AG10803 (cell line): ENCODE measurements at places on chromosomes 6 and 20.

DNA sequence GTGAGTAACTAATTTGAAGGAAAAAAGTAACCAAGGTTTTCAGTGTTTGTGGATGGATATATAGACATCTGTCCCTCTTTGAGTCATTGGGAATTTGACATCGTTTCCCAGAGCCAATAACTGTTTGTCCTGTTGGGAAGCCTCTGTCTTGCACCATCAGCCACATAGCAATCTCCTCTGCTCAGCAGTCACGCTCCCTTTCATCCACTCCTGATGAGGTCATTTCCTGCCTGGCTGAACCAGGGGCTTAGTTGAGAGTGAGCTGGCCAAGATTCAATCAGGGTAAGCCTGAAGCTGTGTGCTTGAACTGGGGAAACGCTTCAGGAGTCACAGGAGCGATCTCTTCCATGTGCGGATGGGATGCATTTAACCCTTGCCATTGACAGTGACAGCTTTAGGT lies 121.5 kb upstream of the FOXQ1 start:
- DNase-seq: peak; percentile 95

DNA sequence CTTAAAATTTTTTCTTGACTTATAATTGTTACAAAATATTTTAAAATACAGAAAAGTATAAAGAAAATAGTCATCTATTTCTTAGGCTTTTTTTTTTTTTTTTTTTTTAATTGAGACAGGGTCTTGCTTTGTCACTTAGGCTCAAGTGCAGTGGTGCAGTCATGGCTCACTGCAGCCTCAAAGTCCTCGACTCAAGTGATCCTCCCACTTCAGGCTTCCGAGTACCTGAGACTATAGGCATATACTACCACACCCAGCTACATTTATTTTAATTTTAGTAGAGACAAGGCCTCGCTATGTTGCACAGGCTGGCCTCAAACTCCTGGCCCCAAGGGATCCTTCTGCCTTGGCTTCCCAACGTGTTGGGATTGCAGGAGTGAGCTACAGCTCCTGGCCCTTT lies 5.3 kb upstream of the ACAT2 start:
- no peak for DNase-seq

DNA sequence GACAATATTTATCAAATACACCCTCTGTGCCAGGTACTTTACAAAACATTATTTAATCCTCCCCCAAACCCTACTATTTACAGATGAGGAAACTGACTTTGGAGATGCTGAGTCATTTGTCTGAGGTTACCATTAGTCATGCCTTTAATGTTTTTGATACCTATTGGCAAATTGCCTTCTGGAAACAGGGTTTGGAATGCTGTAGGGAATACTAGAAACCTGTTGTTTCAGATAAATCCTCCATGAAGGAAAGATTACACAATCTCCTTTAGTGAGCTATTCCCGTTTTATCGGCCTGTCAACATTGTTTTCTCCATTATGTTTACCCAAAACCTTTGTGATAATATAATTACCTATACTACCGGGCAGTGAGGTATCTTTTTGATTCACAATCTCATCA lies 93.6 kb upstream of the ADGRF1 start:
- peak; percentile 78 for DNase-seq

- DNase-seq: no peak
Measured at GRCh38 chr6:41470331-41471063, 75.7 kb upstream of the FOXP4 start.

DNA sequence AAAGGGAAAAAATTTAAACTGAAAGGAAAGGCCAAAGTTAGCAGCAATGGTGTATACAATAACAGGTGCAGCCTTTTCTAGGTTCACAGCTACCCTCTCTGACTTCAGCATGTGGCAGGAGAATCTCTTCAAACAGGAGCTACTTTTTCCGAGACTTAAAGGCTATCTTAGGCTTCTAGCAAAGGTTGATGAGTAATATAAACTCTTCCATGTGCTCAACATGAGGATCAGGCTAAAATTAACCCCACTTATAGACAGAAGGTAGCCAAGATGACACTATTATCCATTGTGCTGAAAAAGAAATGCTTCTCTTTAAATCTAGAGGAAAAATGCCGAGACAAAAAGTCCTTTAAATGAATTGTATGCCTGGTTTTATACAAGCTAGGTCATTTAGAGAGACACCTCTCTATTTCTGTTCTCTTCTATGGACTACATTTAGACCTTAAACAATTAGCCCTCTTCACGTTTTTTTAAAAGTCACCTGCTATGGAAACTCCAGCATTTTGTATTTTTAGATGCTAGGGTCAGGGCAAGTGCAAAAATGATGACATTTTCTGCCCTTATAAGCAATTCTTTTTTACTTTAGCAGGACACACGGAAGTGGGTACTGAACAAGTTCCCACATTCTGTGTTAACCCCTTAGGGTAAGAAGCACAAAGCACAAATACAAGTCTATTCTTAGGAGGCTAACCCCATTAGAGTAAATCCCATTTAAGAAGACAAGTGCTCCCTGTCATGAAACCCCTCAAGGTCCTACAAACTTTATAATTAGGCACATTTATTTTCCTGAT lies 216.8 kb upstream of the CITED2 start:
- DNase-seq: no peak

GRCh38 chr20:51856432-51856831 lies 54.1 kb upstream of the SALL4 start:
- no peak for DNase-seq

- no peak for DNase-seq
Measured at GRCh38 chr6:14957355-14958059, 288.4 kb upstream of the JARID2 start.

- DNase-seq: peak; percentile 66
Measured at GRCh38 chr6:42929821-42930360, 611 bp downstream of the CNPY3 start.

DNA sequence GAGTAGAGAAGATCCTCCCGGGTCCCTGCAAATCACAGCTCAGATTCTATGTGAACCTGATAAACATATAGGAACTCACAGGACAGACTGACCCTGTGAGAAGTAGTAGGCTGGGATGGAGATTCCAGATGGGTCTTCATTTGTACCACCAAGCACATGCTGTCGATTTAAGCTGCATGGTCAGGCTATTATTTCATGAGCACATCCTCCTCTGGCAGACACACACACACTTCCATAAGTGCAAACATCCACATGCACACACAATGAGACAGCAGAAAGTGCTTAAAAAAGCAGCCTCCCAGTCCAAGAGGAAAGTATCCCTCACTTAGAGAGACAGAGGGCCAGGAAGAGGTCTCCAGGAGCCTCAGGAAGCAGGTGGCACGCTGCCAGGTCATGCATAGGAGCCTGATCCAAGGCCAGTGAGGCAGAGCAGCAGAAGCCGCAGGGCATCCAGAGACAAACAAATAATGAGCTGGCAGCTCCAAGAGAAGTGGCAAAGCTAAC lies 131.8 kb downstream of the UNC5CL start:
- DNase-seq: peak; percentile 57

DNA sequence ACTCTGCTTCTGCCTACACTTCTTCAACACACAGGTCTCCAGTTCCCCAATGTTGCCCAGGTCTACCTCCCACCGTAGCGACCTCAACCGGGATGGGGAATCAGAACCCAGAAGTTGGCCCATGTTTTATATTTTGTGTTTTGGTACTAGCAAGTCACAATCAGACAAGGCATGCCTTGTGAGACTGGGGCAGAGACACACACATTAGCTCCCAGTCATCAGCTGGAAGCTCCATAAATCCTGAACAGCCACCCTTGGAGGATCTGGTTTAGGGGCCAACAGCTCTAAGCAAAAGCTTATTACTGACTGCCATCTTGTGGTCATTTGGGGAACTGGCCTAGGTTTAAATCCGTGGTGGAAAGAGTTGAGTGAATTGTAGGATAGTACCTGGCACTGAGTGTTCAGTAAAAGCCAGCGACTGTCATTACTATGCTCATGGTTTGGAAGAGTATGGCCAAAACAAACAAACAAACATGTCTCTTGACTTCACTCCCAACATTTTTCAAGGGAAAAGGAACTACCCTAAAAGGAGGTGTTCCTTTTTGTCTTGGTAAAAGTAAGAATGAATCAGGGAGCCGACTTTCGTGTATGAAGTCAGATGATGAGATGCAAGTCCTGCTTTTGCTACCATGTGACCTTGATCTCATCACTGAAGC lies 40.5 kb downstream of the PIM1 start:
- peak; percentile 80 for DNase-seq

DNA sequence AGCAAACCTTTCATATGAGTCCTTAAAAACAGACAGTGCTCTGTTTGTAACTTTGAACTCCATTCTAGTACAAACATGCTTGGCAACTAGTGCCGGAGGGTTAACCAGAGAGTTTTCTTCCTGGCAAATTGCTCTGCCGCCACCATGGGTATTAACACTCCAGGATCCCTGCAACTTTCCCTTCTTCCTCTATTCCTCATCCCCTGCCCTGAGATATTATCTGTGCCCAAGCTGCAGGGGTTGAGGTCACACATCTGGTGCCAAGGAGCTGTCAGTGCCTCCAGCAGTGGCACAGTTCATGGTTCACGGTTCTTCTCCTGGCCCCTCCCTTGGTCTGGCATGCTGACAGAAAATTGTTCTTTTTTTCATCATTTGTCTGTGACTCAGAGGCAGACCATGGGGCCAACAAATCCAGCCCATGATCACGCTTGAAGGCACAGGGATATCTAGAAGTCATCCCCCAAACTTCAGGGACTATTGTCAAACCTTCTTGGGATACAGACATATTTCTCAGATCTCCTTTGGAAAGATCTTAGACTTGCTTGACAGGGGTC lies 77.5 kb downstream of the ATXN1 start:
- peak; percentile 77 for DNase-seq

DNA sequence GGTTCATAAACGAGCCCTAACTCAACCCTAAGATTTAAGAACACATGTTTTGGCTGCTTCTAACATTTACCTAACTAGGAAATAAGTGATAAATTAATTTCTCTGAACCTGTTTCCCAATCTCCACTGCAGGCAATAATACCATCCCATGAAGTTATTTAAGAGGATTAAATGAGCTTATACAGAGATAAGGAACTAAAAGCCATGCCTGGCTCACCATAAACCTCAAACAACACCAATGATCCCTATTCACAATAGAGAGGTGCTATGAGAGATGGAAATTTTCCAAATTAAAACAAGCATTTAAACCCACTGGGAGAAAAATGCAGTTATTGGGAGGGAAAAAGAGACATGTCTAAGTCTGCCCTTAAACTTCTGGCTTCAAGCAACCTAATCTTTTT lies 33.9 kb upstream of the KLHL31 start:
- no peak for DNase-seq

- peak; percentile 80 for DNase-seq
Measured at GRCh38 chr20:41424546-41424945, 57.9 kb upstream of the EMILIN3 start.

DNA sequence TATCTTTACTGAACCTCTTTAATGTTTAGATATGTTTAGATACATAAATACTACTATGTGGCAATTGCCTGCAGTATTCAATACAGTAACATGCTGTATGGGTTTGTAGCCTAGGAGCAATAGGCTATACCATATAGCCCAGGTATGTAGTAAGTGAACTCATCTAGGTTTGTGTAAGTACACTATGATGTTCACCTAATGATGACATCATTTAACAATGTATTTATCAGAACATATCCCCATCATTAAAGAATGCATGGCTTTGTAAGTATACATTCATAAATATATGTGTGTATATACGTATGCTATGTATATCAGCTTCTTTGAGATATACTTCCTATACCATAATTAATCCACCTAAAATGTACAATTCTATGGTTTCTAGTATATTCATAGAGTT lies 631.2 kb upstream of the MAN1A1 start:
- DNase-seq: no peak

DNA sequence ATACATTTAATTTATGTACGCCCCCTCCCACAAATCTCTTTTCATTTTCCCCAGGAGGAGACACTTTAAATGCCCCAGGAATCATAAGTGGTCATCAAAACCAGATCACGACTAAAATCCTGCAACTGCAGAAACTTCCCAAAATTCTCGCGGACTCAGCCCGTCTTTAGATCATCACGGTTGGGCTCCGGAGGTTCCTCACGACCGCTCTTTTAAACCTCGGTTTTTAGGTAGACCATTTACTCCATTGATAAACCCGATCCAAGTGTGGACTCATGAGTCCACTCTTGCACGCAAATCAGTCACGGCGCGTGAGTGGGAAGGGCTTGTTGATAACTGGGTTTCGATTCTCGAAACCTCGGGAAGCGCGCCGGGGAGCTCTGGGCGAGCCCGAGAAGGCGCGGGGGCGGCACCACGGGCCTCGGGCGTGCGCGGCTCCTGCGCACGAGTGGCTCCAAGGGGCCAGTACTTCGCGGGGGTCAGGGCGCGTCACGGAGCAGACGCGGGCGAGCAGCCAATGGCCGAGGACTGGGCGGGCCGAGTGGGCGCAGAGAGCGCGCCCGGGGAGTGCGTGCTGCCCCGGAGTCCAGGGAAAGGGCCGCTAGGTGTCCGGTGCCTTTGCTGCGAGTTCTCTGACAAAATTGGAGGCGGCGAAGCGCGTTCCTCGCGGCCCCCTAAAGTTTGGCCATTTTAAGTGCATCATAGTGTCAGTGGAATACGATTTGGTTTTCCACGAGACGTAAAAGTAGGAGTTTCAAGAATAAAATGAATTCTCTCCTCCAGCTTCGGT lies 635 bp upstream of the TENT5A start:
- DNase-seq: peak; percentile 95

DNA sequence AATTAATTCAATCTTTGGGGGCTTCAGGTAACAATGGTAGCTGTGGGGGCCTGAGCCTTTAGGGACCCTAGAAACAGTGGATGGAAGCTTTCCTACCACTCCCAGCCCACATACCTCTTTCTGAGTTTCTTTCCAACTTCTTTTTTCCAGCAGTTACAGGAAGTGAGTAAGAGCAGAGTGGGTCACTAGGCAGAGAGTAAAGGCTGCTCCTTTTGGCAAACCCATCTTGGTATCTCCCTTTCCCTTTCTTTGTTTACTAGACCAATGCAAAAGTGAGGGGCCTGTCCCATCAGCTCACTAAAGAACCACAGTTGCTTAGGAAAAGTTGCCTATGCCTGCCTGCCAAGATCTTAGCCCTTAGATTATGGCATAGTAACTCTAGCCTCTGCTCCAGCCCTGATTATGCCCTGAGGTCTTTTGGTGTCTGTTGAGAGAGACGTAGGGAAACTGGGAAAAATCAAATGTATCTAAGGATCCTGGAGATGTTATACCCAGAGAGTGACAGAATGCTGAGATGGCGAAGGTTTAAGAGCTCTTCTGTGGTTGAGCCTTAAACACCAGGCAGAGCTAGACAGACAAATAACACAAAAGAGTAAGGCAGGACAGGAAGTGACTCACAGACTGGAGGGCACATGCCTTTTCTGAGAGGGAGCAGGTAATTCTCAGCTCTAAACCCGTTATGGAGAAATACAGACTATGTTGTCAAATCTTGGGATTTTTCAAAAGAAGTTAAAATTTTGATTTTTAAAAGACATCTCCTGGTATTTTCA lies 31.3 kb downstream of the TRMT6 start:
- DNase-seq: peak; percentile 16

- DNase-seq: no peak
Measured at GRCh38 chr6:84166395-84166794, 61.0 kb downstream of the CEP162 start.

- no peak for DNase-seq
Measured at GRCh38 chr6:22736740-22737139, 167.4 kb downstream of the HDGFL1 start.

GRCh38 chr20:24102290-24102689 lies 113.7 kb upstream of the GGTLC1 start:
- DNase-seq: no peak
